Spinal cord (tissue), 10 donors: ENCODE measurements at places on chromosomes 2 and 18. TPM values are rescaled to one million over a fixed set of nuclear protein-coding genes. Genes with fewer than 3 reads are reported as not detected.

GRCh38 chr18:50832754-50833153 lies 12.9 kb upstream of the MRO start:
- no peak for DNase-seq

DNA sequence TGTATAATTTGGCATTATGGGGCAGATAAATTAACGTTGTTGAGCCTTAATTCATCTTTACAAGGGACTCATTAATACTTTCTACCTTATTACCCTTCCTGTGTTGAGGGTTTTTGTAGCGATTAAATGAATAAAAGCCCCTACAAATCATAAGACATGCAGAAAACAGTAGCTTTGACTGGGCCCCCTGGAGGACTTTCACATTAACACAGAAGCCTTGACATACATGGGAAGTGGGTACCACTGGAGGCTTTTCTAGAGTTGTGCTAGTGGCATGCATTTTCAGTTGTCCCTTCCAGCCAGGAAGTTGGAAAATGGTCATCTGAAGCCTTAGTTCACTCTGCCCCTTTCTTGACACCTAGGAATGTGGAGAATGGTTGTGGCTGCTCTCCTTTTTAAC lies 30.2 kb downstream of the MTA3 start:
- DNase-seq = no peak

- no peak for DNase-seq
Measured at GRCh38 chr2:16685340-16685715, 19.7 kb upstream of the CYRIA start.

- peak; percentile 49 for DNase-seq
Measured at GRCh38 chr2:154623819-154624218, 74.7 kb upstream of the KCNJ3 start.

DNA sequence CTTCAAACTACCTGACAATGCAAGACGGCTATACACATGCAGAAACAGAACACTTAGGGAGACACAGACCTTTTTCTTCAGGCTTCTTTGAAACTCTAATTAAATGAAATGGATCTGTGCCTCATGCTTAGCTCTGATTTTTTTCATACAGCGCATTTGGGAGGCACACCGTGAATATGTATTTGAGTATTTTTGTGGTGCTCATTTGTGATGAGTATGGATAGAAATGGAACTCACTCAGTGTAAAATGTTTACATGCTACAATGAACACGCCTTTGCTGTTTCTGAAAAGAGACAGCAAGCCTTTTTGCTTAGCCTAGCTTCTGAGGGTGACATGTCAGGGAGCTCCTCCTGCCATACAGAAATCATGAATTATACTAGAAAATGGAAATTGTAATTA lies 113.3 kb downstream of the FSHR start:
- DNase-seq = no peak

The HOXD12 gene
- not detected for polyA plus RNA-seq

The PROKR1 gene
- 5.0 TPM for polyA plus RNA-seq

The UGGT1 gene
- 28.3 TPM for polyA plus RNA-seq

The ALKAL2 gene
- polyA plus RNA-seq = 3.4 TPM
